ENCODE measurements at places on chromosomes 12 and 14.

DNA sequence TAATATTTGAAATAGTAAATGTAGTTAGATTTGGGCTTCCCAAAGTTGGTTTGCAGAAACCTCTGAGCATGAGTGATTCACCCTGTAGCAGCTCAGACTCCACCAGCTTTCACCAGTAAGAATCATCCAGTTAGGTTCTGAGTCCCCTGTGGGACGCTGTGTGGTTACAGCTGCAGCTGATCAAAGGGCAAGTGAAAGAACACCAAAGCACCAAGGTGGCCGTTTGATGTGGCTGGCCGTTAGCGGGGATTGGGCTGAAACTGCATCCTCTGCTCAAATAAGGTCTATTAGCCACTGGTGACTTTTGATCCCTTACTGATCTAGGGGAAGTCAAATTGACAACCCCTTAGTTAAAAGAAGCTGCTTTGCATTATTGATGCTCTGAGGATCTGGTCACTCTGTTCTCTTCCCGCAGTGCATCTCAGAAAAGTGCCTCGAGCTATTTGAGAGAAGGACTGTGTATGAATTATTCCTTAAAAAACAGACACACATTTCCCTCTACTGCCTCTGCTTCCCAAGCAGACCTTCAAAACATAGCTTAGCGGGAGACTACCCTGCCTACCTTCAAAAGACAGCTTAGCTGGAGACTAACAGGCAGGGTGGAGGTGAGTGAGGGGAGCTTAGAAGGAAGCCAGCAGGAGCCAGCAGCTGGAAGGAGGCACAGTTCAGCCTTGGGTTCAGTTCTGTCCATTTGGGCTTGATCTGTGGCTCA, 3.7 kb downstream of the ABHD12B start:
- peak; percentile 88 for DNase-seq

GRCh38 chr14:71212683-71213107, 305.4 kb downstream of the PCNX1 start:
- no peak for DNase-seq

GRCh38 chr12:114316076-114316475, 89.9 kb downstream of the TBX5 start:
- no peak for DNase-seq

DNA sequence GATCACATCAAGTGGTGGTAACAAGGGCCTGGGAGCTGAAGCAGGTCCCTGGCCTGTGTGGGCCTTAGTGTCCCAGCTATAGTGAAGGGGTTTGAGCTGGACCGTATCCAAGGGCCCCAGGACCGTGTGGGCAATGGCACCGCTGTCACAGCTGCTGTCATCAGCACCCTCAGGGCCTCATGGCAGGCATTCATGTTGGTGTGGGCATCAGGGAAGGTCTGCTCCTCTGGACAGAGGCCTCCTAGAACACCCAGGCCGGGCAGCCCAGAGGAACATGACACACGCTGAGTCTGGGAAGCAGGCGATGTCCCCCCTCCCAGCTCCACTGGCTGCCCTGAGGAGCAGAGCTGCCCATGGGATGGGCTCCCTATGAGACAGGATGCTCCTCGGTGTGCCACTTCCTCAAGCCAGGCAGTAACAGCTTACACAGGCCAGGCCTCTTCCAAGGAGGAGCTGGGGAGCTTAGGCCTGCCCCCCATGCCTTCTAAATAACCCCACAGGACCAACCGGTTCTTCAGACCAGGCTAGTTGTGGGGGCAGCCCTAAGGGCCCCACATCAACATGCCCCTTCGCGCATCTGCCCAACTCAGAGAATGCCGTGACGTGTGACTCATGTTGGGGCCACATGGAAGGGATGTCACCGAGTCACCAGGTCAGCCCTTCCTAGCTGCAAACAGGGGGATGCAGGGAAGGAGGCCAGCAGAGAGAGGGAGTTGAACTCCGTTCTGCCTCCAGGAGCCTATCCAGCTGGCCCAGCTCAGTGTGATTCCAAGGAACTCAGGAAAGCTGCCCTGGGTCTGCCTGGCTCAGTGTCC, 80.4 kb downstream of the PITPNM2 start:
- DNase-seq: no peak

DNA sequence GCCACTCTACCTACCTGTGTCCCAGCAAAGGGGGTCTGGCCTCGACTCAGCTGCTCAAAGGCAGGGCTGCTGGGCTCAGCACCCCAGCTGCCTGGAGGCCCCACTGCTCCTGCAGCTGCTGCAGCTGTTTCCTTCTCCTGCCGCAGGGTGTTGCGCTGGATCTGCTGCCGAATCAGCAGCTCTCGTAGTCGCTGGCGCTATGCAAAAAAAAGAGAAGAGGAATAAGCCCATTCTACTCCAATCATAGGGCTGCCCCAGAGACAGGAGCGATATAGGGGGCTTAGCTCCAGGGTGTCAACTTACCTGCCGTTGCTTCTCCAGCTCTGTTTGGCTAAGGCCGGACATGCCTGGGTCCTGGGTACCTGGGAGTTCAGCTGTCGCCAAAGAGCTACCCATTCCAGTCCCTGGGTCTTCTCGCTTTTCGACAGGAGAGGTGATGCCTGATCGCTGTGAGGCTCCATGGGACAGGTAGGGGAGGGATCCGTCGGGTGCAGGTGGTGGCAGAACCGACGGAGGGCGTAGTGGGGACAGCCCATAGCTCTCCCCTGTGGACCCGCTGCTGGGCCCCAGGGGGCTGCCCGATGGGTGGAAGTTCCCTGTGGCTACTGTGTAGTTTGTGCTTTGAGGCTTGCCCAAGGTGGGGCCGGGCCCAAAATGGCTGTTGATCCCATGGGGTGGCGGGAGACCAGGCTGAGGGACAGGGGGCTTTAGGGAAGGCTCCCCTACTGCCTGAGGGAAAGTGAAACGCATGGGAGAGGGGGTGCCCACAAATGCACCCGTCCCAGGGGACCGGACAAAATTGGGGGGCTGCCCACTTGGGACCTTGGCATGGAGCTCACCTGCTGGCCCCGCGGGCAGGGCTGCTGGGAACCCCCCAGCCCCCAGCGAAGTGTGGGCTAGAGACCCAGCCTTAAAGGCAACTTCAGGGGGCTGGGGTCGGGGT, 20.9 kb downstream of the KMT2D start:
- no peak for DNase-seq

DNA sequence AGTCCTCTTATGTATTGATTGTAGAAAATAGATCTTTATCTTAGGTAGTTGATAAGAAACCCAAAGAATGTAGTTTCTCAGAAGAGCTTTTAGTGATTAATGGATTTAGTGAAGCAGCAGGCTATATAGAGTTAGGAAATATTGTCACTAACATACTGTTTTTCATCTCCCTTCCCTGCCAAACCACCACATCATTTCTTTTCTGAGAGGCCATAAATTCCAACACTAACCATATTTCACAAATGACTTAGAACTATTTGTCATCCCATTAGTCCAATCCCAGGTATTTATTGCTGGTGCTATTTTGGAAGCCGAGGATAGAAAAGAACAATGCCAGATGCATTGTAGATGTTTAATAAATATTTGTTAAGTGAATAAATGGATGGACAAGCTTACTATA, 185.7 kb downstream of the KICS2 start:
- DNase-seq: no peak

- no peak for DNase-seq
These were observed at the start of gene SMOC1 for GRCh38 chr14:69879175-69880043. SMOC1 (plus strand) TSS chr14:69879416; CDS start chr14:69879679, 263 bp downstream.

GRCh38 chr12:58174316-58174715, 232.9 kb downstream of the ATP23 start:
- no peak for DNase-seq
